Right cardiac atrium (tissue), 5 donors: ENCODE measurements at places on chromosomes 7 and 10. TPM values are rescaled to one million over a fixed set of nuclear protein-coding genes. Genes with fewer than 3 reads are reported as not detected.

GRCh38 chr10:69630651-69631400 is 779 bp downstream of the FAM241B start:
- no peak for DNase-seq

GRCh38 chr10:69474742-69475432 is 23.6 kb downstream of the TSPAN15 start:
- DNase-seq: no peak

- no peak for DNase-seq
Measured at GRCh38 chr10:59819265-59819664, 66.0 kb upstream of the MRLN start.

DNA sequence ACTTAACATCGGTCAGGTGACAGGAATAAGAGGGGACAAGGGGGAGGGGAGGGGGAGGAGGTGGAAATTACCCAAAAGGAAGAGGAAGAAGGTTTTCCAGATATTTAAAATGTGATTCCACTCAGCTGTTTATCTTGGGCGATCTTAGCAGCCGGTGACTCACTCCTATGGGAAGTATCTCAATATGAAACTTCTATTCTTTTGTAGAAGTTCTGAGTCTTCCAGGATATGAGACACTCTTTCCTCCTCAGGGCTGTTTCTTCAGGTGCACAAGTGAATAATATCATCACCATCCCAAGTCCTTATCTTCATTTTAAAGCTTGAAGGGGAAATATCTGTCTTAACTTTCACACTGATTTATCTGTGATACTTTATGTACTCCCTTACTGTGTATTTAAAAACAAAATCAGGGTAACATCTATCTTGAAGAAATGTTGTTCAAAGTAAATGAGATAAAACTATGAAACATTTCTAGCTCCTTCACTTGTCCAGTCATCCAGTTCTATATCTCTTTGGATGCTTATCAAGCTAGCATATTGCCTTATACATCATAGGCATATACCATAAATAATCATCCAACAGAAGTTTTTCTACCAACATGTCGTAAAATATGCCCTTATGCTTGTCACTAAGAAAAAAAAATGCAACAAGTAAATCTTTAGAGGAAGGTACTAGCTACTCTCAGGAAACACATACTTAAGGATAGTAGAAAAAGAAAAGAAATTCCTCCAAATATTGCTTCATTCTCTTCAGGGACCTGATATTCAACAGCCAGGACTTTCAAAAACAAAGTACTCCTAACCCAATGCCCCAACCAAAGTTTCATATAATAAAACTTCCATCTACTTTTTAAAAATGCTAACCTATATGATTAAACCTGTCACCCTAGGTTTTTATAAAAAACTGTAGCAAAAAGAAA is 13.7 kb downstream of the DOCK4 start:
- peak; percentile 16 for DNase-seq

DNA sequence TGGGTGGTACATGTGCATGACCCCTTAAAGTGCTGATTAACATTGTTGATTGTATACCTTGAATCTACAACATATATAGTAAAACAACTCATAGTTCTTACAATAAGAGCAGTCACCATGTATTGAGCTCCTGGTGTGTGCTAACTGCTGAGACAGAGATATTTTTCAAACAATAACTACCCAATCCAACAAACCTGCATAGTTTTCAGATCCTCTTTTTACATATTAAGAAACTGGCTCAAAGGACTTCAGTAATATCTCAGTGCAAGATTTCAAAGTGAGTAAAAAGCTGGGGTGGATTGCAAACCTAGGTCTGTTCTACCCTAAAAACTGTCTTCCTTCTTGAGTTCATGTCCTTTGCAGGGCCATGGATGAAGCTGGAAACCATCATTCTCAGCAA is 272.2 kb downstream of the SNX13 start:
- DNase-seq: no peak

DNA sequence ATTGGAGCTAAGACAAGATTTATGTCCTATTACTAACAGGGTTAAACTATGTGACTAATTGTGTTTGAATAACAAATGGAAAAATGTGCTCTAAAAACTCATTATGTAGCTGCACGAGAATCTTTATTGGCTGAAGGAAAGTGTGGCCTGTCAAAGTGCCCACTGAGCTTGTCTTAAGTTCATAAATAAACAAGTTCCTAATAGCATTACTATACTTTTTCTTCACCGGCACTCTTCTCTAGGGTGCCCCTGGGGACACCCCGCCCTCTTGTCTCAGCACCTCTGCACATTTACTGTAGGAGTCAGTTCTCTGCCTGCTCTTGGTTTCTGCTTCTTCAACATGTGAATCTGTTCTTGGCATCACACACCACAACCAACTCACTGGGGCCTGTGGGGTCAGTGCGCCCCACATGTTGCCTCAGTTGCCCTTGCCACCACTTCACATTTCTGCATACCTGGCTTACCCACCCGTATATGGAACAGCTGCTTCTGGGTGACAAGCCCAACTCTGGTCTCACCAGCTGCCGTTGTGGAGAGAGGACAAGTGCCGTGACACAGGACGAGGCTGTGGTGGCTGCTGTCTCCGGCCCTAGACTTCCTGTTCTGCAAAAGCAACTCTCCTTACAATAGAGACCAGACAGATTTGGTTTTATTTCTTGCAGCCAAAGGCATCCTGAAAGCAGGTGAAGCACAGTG is 96.3 kb upstream of the DDC start:
- no peak for DNase-seq

The CREB3L2 gene
- total RNA-seq: 41.8 TPM

The RET gene
- 0.23 TPM for total RNA-seq

DNA sequence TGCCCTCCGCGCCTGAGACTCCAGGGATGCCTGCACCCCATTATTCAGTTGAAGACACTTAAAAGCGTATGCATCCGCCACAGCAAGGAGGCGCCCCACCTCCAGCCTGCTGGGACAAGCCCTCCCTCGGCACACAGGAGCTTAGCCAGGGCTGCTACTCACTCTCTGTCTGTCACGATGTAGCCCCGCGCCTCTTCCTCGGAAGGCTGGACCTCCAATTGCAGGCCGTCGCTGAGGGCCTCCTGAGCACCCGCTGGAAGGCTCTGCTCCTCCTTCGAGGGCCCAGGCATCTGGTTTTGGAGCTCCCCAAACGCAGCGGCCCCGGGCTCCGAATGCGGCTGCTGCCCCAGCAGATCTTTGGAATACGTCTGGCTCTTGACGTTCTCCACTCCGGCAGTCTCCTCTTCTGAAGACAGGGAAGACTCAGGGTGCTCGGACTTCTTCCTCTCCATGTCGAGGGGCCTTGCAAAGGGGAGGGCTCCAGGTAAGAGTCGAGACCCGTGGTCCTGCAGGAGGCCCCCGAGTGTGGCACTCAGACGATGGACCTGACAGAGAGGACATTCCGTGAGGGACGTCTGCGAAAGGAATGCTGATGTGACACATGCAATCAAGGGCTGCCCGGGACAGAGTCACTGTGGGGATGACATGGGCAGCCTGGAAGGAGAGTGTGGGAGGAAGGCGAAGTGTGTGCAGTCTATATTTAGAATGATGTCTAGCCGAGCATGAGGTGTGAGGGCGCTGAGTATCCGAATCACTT is 453.9 kb downstream of the PTPRN2 start:
- DNase-seq: no peak

DNA sequence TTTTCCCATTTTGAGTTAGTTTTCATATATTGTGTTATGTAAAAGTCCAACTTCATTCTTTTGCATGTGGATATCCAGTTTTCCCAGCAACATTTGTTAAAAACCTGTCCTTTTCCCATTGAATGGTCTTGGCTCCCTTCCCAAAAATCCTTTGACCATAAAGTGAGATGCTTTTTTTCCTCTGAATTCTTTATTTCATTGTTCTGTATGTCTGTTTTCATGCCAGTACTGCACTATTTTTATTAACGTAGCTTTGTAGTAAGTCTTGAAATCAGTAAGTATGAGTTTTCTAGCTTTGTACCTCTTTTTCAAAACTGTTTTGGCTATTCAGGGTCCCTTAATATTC is 20.0 kb downstream of the C1GALT1 start:
- no peak for DNase-seq

- no peak for DNase-seq
Measured at GRCh38 chr7:31758755-31759154, 71.7 kb downstream of the PPP1R17 start.

DNA sequence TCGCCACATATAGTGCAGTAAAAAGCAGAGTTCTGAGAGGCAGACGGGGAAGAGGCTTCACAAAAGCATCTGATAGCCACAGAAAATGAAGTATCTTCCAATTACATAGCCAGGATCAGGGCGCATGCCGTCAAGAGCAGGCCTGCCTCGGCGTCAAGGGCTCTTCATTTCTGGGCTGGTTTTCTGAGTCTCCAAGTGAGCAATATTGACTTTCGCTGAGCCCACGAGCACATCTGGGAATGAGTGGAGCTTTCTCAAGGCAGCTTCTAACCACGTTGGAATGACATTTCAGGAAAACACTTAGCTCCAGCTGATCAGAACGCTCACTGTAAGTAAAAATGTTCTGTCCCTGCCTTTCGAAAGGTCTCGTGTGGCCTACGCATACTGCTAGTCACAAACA is 51.9 kb downstream of the CLRN3 start:
- DNase-seq: no peak

The CDC14C gene
- total RNA-seq: not detected

The DDX50 gene
- 26.7 TPM for total RNA-seq

The ATG9B gene
- 0.23 TPM for total RNA-seq

The TAS2R3 gene
- 0.48 TPM for total RNA-seq

DNA sequence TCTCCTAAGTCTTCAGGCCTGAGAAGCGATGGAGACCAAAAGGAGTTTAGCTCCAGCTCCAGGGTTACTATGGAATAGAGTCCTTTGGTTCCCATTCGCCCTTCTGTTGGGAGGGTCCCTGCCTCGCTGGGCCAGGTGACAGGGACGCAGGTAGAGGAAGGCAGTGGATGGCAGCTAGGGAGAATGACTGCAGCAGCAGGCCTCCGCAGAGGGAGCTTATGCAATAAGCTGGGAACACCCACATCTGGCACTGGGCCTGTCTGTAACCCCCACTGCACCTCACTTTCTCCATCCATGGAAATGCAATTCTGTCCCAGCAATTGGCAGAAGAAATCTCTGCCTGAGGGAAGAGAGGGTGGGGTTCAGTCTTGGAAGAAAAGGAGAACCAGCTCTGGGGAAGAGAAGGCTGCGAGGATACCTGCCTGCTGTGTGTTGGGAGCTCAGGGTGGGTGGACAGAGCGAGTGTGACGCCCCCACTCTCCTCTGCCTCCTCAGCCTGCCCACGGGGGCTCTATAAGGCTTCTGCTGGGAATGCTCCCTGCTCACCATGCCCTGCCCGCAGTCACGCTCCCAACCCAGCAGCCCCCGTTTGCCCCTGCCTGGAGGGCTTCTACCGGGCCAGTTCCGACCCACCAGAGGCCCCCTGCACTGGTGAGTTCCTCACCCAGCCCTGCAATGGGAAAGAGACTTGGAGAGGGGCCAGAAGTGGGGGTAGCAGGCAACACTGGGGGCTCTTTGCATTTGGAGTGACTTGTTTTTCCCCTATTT is 10.3 kb downstream of the EPHB6 start:
- DNase-seq: no peak

The SLC16A9 gene
- 0.61 TPM for total RNA-seq

- DNase-seq: no peak
Measured at GRCh38 chr7:138350701-138351357, 109.2 kb upstream of the TRIM24 start.

- DNase-seq: peak; percentile 79
Measured at GRCh38 chr10:110671788-110672579, 27.8 kb downstream of the RBM20 start.

DNA sequence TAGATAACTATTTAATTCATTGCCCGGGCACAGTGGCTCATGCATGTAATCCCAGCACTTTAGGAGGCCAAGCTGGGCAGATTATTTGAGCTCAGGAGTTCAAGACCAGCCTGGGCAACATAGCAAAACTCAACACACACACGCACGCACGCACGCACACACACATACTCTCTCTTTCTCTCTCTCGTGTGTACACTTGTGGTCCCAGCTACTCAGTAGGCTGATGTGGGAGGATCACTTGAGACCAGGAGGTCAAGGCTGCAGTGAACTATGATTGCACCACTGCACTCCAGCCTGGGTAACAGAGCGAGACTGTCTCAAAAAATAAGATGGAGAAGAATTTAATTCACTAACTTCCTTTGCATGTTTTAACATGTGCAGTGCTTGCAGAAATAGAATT is 38.1 kb downstream of the PTPN12 start:
- no peak for DNase-seq

- no peak for DNase-seq
Measured at GRCh38 chr7:31105256-31105950, 53.3 kb downstream of the ADCYAP1R1 start.

The PCBD1 gene
- 141 TPM for total RNA-seq

- DNase-seq: no peak
Measured at GRCh38 chr10:122190176-122190943, 80.7 kb upstream of the BTBD16 start.

The DPP6 gene
- not detected for total RNA-seq

The MMD2 gene
- not detected for total RNA-seq

GRCh38 chr7:121202834-121203233 is 126.0 kb upstream of the WNT16 start:
- no peak for DNase-seq

DNA sequence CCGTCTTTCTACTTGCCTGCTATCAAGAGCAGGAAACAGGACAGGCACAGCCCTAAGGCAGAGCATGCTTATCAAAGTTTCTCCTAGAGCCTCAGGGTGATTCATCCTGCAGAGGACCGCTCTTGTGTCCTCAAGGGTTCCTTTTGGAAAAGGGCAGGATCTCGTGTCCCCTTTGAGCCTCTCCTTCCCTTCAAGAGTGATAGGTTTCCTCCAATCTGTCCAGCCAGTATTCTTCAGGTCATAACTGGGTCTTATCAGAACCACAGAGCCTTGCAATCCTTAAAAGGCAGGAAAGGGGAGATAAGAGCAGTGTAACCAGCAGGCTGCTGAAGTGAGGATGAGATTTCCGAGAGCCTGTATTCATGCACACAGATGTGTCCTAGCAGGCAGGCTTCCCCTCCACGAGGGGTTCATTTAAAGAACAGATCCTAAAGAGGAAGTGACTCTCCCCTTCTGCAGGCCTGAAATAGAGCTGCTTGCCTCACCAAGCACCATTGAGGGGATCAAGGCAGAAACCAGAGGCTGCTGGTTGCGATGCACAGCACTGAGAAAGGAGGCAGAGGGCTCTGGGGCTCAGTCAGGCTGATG is 90.5 kb upstream of the SVIL start:
- peak; percentile 64 for DNase-seq

The ZNF804B gene
- total RNA-seq: 0.48 TPM

DNA sequence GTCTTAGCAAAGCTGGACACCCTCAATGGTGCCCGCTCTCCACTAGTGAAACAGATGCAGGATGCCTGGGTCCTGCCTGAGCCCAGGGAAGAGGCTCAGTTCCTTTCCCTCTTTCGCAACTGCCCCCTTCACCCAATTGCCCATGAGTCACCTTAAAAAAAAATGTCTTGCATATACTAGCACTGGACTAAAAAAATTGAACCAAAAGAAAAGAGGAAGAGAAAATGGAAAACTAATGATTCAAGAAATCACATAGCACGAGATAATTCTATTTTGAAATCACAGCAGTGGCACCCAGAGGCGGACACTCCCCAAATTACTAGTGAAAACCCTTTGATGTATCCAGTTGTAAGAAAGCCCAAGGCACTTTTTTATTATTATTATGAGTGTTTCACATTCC is 972.5 kb downstream of the LRMDA start:
- peak; percentile 46 for DNase-seq
